ENCODE measurements at places on chromosomes 4 and X.

DNA sequence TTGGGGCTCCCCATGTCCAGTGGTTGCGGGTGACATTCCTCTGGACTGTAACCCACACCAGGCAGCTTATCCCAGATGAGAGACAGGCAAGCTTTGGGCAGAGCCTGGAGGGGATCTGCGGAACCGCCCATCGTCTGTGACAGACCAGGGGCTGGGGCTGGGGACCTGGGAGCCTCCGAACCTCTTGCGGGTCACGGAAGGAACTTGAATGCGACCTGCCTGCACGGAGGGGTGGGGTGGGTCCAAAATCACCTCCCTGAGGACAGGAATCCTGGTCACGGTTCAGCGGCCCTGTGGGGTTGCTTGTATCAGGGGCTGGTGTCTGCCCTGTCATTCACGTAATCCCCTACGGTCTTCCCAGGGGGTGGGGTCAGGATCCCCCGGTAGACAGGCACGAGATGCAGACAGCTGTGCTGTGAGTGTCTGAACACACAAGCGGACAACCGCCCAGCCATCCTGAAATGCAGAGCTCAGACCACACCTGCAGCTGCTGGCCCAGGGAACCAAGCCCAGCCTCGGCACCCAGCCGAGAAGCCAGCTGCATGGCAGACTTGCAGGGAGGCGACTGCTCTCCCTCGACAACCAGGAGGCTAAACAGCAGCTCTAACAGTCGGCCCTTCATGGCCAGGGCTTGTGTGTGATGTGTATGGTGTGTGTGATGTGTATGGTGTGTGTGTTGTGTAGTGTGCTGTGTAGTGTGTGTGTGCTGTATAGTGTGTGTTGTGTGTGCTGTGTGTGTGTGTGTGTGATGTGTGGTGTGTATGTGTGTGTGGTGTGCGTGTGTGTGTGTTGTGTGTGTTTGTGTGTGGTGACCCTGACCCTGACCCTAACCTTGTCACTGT, 105.9 kb upstream of the ADRA2C start:
- no peak for DNase-seq

DNA sequence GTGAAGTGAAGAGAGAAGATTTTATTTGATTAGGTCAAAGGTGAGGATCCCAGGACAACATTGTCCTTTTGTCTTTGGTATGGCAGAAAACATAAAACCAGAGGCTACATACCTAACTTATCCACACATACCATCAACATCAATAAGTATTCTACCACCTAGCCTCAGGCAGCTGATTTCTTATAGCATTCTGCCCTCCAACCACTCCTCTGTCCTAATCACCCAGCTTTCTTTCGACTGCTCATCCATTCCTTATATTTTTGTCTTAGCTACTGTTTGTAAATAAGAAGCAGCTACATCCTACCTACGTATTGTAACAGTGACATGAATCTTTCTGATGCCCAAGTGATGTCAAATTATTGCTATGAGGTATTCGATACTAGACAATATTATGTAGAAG, 129.4 kb downstream of the ANAPC10 start:
- DNase-seq: no peak

GRCh38 chr4:38360201-38360600, 303.8 kb upstream of the KLF3 start:
- no peak for DNase-seq

DNA sequence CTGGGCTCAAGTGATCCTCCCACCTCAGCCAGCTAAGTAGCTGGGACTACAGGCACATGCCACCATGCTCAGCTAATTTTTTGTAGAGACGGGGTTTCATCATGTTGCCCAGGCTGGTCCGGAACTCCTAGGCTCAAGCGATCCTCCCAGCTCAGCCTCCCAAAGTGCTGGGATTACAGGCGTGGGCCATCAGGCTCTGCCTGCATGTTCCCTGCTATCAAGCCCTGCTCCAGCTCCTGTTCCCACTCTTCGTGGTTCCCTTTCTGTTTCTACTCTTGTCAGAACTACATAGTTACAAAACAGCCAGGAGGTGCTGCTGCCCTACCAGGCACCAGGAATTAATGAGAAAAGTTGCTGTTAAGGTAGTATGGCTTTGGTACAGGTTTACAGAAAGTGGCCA, 8.7 kb downstream of the TIMP1 start:
- no peak for DNase-seq

DNA sequence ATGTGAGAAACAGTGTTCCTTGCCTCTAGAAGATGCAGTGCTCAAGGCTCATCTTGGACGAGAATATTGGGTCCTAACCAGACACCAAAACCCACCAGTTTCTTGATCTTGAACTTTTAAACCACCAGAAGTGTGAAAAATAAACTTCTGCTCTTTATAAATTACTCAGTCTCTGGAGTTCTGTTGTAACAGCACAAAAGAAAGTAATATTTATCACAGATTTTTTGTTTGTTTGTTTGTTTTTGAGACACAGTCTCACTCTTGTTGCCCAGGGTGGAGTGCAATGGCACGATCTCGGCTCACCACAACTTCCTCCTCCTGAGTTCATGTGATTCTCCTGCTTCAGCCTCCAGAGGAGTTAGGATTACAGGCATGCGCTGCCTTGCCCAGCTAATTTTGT, 371.1 kb upstream of the NDST4 start:
- DNase-seq: no peak

DNA sequence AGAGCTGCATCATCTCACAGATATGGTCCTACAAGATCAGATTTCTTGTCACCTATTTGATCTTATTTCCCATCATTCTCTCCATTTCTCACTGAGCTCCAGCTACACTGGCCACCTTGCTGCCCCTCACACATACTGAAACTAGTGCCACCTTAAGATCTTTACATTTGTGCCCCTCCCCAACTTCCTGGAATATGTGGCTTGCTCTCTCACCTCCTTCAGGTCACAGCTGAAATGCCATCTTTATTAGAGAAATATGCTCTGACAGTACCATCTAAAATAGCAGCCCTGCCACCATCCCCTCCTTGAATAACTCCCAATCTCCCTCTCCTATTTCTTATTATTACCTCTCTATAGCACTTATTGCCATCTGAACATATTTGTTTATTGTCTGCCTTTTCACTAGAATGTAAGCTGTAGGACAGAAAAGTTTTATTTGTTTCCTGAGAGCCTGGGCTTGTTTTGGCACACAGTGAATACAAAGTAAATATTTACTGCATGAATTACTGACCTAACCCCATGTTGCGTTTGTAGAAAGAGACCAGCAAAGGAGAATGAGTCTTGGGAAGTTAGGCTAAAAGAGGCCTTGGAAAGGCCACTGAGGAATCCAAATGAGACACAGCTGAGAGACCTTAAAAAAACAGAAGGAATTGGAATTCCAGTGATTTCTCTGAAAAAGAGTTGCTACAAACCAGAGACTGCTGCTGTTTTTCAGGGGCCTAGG, 22.7 kb downstream of the DYNLT3 start:
- no peak for DNase-seq

DNA sequence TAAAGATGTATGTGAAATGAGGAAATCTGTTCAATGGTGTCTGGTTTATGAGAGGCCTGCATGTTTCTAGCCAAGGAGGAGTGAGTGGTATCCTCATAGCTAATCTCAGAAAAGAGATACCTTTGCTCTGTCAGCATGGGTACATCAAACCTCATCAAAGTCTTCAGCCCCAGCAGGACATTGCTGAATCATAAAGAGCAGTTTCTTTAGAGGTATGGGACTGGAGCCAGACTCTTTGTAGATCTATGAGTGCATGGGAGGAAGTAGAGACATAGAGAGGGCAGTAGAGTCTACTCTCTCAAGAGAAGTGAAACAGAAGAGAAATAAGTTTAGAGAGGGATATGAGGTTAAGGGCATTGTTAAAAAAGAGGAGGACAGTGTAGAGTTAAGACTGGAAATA, 1950.9 kb downstream of the ARAP2 start:
- DNase-seq: no peak

- no peak for DNase-seq
Observed at GRCh38 chrX:68932611-68933010, 103.8 kb downstream of the EFNB1 start.

DNA sequence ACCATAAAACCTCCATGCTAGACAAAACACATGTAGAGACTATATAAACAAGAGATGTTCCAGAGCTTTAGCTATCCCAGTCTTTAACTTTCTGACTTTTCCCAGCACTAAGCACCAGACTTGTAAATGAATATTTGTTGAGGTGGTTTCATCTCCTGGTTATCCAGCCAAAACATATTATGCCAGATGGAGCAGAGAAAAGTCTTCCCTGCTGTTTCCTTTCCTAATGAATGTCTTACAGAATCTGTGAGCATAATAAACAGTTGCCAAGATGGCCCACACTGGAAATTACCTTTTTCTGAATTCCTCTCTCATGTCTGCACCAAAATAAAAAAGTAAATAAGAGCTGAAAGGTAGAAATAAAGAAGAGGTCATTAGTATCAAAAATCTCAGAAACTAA, 159.2 kb downstream of the TECRL start:
- DNase-seq: no peak

DNA sequence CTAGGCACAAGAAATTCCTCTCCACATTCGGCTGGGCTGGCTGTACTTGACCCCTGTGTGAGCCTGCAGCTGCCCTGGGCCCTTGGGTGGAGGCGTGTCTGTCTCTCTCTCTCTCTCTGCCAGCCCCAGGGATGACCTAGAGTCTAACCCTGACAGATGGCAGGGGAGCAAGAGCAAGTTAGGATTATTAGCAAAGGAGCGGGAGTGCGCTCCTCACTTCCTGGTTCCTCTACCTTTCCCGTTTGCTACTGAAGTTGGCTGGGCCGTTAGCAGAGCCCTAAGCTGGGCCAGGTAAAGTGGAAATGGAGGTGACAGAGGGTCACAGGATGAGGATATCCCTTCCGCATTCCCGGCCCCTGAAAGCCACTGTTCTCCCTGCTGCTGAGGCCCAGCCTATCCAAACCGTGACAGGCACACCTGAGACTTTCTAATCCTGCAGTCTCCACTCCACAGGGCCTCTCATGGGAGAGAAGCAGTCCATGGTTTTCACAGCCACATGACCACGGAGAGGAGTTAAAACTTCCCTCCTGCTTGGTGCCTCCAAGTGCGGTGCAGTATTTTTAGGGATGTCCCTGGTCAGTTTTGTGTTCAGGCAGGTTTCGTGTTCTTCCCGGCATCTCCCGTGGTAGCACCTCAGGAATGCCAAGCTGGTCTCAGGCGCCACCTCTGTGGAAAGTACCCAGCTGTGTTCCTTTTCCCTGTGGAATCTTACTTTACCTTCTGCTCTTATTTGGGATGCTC, 79.3 kb downstream of the CLDN22 start:
- DNase-seq: no peak

DNA sequence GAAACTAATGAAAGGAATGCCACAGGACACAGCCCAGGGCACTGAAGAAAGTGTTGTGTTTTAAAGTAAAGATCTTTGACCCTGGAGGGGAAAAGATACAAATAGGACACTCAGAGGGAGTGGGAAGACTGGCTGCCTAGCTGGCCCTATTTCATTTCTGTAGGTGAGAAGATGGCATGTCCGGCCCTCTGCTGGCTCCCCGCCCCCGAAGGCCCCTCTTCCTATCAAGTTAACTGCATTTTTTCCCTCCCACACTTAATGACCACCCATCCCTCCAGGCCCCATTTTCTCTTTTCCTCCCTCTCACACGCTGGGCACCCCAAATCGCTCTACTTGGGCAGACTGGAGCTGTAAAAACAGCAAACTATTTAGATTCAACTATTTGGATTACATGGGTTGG, 5.5 kb upstream of the TRIM75 start:
- no peak for DNase-seq

DNA sequence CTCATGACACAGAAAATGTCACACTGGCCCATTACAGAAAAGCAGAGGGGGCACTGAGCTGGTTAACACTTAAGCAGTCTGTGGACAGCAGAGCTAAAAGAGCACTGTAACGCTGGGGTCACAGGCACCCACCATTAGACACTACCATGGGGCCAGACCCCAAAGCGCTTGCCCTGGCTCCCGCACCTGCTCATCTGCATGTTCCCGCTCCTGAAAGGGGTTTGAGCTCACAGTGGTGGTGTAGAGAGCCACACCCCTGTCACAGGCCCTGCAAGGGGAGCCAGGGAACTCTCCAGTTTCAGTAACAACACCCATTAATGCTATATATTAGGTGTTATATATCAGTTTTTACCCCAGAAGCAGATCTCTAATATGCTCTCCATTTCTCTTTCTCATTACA, 187.0 kb downstream of the ANKRD50 start:
- no peak for DNase-seq

DNA sequence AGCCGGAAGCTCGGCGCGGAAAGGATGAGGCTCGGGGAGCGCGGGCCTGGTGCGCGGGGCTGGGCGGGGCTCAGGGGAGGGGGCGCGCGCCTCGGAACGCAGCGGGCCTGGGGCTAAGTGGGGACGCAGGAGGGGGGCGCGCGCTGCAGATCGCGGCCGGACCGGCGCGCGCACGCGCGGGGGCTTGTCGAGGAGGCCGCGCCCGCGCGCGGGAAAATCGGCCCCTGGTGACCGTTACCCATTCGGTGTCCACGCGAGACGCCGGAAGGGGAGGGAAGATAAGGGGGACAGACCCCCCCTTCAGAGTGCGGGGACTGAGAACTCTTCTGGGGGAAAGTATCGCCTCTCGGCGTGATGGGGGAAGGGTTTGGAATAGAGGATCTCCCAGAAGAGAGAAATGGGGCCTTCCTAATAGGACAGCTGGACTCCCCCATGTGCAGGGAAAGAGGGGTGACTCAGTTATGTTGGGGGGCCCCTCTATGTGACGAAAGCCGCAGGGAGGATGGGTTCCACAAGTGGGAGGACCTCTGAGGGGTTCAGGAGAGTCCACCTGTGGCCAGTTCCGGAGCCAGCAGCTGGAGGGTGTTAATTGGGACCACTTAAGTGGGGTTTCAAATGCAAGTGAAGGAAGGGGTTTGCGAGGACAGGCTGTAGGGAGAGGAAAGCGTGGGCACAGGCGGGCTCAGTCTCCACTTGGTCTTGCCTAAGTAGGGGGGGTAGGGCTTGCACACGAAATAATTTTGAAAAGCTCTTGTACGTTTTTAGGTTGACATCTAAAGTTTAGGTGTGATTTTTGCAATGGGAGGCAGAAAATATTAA, 584 bp downstream of the SUV39H1 start:
- peak; percentile 13 for DNase-seq

GRCh38 chrX:138082251-138082650, 516.3 kb downstream of the ZIC3 start:
- DNase-seq: no peak

DNA sequence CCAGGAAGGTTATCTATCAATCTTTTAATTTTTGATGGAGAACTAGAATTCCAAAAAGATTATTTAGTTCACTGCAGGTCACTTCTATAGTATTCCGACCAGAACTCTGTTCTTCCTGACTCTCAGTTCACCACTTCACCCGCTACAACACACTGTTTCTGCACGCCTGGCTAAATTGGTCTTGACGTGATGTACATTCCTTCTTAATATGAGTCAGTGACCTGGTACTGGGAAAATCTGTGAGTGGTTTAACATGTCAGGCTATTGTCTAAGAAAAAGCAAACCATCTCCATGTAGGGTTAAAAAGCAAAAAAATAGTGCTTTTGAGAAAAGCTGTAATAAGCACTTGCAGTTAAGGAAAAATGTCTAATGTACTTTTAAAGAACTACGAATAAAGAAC, 120.4 kb downstream of the NDST3 start:
- DNase-seq: no peak
